ENCODE measurements at places on chromosomes 6 and 20.

DNA sequence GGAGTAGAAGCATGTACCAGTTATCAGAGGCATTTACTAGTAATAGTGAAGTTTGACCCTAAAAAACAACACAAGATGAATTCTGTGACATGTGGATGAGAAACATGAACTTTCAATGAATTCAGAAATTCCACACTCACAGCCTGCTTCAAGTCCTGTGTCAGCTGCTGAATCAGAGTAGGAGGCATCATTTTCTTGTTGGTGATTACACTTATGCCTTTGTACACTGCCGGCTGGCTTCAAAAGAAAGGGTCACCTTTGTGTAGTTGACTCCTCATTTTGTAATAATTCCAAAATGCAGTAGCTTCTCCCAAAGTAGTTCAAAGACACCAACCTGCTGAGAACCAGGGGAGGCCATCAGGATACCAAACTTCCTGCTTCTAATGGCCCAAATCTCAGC is 165.5 kb downstream of the BACH2 start:
- DNase-seq, result no peak

DNA sequence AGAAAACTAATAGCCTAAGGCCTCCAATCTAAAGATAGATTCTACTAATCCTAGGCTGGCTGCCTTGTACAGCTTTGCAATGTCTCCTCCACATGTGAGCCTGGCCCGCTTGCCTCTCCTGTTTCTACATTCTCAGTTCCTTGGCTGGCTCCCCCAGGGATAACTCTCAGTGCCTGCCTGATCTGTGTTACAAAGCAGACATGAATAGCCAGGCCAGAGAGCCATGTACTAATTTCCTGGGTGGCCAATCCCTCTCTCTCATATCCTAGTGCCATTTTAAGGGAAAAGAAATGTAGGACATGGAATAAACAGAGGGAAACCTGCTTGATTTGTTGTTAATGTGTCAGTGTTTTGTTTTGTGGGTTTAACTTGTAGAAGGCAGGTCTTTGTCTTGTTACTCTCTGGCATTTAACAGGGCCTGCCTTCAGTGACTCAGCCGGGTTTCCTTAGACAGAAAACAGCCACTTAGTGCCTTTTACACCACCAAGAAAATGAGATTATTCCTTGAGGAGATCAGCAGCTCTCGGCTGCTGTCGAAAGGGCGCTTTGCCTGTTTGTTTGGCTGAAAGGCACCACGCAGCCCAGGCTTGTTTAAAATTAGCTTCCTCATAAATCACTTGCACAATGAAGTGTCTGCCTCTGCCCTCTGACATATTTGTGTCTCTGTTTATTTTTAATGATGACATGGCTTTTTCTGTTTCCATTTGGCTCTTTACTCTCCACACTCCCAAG is 702.7 kb downstream of the MAFB start:
- DNase-seq, result peak; percentile 52

- no peak for DNase-seq
These were observed 11.8 kb upstream of the MAP1LC3A start for GRCh38 chr20:34546751-34547181.

DNA sequence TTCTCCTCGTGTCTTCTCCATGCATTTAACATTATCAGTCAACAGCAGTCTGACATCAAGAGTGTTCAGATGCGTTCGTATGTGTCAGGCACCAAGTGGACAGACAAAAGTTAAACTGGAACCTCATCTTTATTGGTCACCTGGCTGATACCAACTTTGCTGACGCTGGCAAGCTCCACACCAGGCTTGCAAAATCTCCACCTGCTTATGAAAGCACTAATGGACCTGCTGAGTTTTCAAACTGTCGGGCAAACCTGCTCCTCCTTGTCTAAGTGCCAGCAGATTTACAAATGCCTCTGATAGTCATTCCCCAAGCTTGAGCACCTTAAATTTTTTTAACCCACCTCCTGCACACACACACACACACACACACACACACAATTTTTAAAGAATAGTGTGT is 27.9 kb upstream of the DSP start:
- DNase-seq, result no peak

- DNase-seq, result no peak
These were observed 4.8 kb downstream of the ASXL1 start for GRCh38 chr20:32362901-32363364.

DNA sequence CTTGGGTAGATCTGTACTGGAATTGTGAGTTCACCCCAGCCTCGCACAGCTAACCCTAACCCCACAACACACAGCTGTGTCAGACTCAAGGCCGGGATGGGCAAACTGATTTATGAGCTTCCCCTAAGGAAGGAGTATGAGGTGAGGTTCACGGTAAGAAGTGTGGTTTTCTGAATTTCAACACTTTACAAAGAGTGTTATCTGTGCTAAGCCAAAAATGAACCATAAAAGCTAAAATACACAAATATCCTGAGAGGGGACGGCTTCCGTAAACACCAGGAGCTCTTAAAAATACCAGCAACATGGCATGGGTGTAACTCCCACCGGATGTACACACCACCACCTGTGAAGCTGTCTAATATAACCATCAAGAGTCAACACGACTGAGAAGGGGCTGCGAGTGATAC is 101.2 kb downstream of the ATP9A start:
- DNase-seq, result no peak

GRCh38 chr6:42407379-42407778 is 44.3 kb downstream of the TRERF1 start:
- DNase-seq, result no peak

GRCh38 chr20:157154-157553 is at the start of gene DEFB127:
Gene DEFB127 (plus strand): TSS chr20:157454. CDS start chr20:157545, 91 bp downstream.
- no peak for DNase-seq

DNA sequence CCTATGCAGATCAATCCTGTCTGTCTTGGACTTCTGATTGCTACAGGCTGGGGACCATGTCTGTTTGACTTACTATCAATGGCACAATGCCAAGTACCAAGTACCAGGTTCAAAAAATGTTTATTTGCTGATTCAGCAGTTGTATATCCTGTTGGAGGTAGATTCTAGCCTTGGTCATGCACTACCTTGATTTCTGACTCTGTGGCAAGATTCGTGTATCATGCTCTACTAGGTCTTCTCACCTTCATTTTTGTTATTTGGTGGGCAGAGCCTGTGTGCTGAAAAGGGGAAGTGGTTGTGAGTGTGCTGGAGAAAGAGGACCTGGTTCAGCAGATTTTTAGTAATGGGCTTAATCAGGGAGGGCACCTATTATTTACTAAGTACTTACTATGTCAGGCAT is 192.4 kb upstream of the MYLIP start:
- DNase-seq, result no peak

- no peak for DNase-seq
These were observed 479.0 kb downstream of the PKHD1 start for GRCh38 chr6:51608383-51608782.

DNA sequence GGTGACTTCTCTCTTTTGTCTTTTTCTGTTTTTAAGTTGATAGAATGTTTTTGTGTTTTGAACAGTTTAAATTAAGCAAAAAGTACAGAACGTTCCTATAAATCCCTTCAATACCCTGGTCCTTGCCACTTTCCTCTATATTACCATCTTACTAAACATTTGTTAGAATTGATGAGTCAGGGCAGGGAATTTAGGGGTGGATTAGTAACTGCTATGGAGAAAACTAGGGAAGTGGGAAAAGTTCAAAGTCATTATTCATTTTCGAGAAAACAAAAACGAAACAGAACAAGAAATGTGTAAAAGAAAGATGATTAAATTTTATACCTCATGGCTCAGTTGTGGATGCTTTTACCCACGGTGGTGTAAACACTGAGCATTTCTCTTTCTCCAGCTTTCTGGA is 240.4 kb upstream of the SULF2 start:
- no peak for DNase-seq

GRCh38 chr6:111032484-111033140 is 50.8 kb downstream of the RPF2 start:
- DNase-seq, result no peak

DNA sequence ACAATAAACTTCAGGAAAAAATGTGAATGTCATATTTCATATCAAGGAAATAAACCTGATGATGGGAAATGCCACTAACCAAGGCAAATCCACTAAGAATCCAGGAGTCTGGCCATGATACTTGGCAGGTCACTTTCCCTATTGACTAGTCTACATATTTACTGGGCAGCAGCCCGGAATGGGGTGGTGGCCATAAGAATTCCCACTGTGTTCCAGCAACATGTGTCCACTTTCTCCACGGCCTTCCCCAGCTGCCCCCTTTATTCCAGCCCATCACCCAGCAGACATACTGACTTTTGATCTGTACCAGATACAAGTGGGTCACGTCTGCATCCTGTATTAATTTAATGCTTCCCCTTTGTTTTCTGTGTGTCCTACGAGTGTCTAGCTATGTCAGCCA is 234.5 kb upstream of the PRDM1 start:
- no peak for DNase-seq

GRCh38 chr6:128206610-128207426 is 306.0 kb upstream of the THEMIS start:
- DNase-seq, result no peak

GRCh38 chr6:135576055-135576454 is 78.5 kb upstream of the AHI1 start:
- DNase-seq, result no peak

GRCh38 chr6:13273931-13274706 is 54.2 kb downstream of the TBC1D7 start:
- no peak for DNase-seq

- DNase-seq, result no peak
These were observed 63.0 kb downstream of the SH3BGRL2 start for GRCh38 chr6:79694156-79694555.

DNA sequence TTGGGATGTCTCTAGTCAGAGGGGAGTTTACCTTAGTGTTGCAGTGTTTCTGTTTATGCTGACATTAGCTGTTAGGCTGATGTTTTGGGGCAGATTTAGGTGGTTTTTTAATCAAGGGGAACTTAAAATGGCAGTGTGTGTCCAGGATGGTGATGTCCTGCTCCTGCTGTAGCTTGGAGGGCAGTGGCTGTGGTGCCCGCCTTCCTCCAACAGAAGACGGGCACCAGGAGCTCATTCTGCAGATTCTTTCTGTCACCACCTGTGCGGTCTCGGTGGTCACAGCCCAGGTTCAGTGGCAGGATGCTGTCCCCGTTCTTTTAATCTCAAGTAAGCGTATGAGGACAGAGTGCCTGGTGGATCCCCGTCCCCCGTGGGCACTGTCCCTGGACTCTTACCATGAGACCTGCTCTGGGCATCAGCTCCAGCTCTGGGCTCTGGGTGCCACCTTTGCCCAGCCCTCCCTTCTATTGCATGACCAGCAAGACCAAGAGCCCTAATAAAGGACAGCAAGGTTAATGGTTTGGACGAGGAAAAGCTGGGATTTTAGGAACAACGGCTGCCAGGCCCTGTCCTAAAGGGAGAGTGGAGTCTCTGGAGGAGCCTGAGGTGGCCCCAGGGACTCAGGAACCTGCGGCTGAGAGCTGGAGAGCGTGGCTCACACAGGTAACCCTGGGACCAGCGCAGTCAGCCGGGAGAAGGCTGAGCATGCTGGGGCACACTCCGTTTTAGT is 217.3 kb downstream of the ERMARD start:
- peak; percentile 1 for DNase-seq

DNA sequence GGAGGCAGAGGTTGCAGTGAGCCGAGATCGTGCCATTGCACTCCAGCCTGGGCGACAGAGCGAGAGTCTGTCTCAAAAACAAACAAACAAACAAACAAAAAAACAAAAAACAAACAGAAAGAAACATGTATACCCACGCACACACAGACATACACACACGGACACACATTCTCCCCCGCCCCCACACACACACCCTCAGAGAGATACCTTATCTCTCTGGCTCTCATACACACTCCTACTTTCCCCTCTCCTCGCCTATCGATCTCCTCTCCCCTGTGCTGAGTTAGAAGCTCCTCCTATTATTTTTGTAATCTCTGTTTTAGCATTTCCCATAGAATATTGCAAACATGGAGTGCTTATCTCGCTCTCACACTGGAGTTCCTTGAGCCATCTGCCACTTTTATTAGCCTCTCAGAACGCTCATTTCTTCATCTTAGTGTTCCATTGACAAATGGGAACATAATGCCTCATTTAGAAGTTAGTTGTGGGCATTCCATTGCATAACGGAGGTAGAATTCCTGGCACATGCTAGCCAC is 144.2 kb upstream of the CITED2 start:
- no peak for DNase-seq

DNA sequence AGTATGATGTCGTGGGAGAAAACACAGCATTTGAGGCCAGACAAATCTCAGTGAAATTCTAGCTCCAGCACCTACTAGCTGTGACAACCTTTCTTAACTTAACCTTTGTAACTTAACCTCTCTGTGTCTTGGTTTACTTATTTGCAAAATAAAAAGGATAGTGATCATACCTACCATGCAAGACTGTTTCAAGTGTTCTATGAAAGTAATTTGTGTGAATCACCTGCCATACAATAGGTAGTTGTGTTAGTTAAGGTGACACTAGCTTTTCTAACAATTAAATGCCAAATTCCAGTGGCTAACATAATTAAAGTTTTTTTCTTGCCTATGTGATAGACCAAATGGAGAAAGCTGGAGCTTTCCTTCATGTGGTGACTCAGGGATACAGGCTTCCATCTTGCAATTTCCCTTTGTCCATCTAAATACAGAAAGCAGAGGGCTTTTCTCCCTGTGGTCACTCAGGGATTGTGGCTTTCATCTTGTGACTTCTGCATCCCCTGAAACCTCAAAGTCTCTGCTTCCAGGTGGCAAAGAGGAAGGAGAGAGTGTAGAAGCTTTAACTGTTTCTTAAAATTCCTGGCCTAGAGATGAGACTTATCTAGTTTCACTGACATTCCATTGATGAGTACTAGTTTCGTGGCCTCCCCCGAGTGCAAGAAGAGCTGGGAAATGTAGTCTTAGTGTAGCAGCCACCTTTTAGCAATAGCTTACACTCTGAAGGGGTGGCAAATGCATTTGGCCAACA is 311.4 kb downstream of the CLIC5 start:
- DNase-seq, result no peak

DNA sequence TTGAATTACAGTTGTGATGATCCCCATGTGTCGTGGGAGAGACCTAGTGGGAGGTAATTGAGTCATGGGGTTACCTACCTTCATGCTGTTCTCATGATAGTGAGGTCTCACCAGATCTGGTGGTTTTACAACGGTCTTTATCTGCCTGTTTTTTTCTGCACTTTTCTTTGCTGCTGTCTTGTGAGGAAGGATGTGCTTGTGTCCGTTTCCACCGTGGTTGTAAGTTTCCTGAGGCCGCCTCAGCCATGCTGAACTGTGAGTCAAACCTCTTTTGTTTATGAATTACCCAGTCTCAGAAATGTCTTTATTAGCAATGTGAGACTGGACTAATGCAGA is 6.5 kb upstream of the RANBP9 start:
- DNase-seq, result no peak

DNA sequence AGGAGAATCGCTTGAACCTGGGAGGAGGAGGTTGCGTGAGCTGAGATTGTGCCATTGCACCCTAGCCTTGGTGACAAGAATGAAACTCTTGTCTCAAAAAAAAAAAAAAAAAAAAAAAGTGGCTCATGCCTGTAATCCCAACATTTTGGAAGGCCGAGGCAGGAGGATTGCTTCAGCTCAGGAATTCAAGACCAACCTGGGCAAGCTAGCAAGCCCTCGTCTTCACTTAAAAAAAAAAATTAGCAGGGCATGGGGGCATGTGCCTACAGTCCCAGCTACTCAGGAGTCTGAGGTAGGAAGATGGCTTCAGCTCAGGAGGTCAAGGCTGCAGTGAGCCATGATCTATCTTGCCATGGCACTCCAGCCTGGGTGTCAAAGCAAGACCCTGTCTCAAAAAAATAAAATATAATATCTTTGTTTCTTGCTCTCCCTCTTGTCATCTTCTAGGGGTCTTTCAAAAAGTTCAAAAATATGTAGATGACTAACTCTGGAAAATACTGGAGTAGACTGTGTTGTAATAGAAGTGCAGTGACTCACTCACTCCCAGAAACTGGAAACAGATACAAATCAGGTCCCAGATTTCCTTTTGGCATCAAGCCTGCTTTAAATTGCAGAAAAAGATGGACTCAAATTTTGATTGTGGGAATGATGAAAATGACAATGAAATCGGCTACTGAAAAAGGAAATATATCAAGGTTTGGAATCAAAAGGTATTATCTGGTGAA is 2.8 kb upstream of the GINM1 start:
- DNase-seq, result no peak

Measured in iPS-NIHi11 (cell line).